Prostate gland (tissue), 2 donors: ENCODE measurements at places on chromosomes 2 and 18. TPM values are rescaled to one million over a fixed set of nuclear protein-coding genes. Genes with fewer than 3 reads are reported as not detected.

MYO3B gene
- total RNA-seq, result 0.74 TPM

CRYBA2 gene
- total RNA-seq, result not detected

ACTG2 gene
- total RNA-seq, result 1,176 TPM

KRTCAP3 gene
- 147 TPM for total RNA-seq

B3GNT7 gene
- 7.4 TPM for total RNA-seq

AMER3 gene
- 0.18 TPM for total RNA-seq

SLC16A14 gene
- total RNA-seq, result 14.7 TPM

ABCB11 gene
- total RNA-seq, result 1.2 TPM

LOXHD1 gene
- total RNA-seq, result 1.4 TPM

ZDBF2 gene
- total RNA-seq, result 10.5 TPM

C2orf92 gene
- total RNA-seq, result 7.0 TPM

- no peak for DNase-seq
Measured at GRCh38 chr2:119208791-119209203, 14.8 kb upstream of the STEAP3 start.

GRCh38 chr18:36095936-36096519 is 28.7 kb upstream of the RPRD1A start:
- no peak for DNase-seq

DNA sequence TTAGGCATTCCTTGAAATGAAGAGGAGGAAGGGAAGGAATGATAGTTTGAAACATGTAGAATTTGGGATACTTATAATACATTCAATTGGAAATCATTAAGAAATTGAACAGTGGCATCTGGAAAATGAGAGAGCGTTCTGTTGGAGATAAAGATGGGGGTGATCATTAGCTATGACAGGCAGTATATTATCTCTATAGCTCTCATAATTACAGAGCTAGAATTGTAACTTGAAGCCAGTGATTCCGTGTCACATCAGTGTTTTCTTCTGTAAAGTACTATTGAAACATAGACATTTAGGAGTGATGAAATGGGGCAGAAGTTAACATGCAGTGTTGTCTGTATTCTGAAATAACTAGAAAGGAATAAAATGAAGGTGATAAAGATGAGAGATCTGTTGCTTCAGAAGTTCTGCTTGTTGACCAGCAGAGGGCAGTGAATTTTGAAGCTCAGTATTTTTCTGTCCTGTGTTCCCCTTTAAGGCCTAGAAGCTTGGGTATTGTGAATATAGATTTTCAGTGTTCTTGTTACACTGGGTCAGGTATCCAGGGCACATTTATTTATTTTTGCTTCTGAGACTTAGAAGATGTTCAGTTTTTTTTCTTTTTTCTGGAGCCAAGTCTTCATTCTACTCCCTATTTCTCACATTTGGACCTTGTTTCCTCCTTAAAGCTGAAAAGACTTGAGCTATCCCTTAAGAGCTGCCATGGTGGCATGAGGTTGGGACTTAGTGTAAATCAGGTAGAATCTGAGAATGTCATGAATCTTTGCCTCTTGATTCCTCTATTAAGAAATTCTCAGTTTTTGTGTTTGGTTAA is 157.4 kb downstream of the TAF4B start:
- DNase-seq, result no peak

- DNase-seq, result peak; percentile 54
Measured at GRCh38 chr2:120174963-120175581, 48.1 kb downstream of the TMEM185B start.

DNA sequence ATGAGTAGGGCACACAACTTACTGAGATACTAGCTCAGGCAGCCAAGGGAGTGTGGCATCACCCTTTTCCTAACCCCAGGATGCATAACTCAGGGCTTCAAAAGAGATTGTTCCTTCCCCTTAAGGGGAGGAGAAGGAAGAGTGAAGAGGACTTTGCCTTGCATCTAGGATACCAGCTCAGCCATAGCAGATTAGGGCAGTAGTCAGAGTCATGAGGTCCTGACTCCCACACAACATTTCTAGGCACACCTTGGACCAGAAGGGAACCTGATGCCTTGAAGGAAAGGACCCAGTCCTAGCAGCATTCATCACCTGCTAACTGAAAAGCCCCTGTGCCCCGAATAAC is 1433.2 kb upstream of the TMEFF2 start:
- DNase-seq, result no peak

- DNase-seq, result no peak
Measured at GRCh38 chr18:59629894-59630293, 67.3 kb downstream of the CCBE1 start.

DNA sequence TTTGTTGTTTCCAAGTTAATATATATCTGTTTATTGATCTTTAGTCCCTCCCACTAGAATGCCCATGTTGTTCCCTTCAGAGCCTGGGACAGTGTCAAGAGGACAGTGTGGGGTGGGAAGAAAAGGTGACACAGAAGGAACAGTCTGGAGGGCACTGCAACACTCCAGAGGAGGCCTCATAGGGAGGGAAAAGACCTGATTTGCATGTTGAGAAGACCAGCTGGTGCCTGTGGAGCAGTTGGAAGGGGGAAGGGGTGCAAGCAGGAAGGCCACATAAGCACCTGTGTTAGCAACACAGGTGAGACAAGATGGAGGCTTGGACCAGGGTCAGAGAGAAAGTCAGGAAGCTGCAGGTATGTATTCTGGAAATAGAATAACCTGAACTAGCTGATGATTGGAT is 48.1 kb upstream of the FHOD3 start:
- DNase-seq, result no peak

GRCh38 chr18:45761512-45762114 is 37.6 kb downstream of the SLC14A1 start:
- DNase-seq, result no peak

- no peak for DNase-seq
Measured at GRCh38 chr2:55772109-55772980, 78.7 kb upstream of the PNPT1 start.

DNA sequence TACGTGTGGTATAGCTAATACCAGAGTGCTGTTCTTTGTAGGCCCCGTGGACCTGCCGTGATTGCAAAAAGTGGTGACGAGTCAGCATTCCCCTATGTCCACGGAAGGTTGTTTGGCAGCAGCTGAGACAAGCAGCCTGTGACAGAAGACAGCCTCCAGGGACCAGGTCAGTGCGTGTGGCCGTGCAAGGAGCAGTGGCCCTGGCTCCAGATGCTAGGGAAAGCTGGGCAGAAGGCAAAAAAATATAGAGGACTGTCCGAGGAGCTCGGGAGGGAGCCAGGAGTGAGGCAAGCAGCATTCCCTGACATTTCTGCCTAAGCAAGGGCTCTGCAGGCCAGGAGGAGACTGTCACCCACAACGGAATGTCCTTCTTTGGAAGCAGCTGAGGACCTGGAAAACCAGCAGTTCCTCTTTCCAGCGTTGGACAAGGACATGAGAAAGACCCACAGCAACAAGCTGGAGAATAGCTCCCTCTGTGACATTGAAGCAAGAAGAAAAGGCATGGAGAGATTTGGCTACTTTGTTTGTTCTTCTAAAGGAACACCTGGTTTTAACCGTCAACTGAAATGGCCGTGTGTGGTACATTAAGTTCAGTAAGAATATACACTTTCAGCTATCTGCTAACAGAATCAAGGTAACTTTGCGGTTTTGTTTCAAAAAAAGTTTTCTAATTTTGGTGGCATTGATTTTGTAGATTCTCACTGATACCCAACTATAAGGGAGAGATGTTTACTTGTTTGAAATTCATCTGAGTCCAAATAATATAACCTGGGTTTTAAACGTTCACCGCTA is 58.3 kb downstream of the NPAS2 start:
- DNase-seq, result peak; percentile 13

DNA sequence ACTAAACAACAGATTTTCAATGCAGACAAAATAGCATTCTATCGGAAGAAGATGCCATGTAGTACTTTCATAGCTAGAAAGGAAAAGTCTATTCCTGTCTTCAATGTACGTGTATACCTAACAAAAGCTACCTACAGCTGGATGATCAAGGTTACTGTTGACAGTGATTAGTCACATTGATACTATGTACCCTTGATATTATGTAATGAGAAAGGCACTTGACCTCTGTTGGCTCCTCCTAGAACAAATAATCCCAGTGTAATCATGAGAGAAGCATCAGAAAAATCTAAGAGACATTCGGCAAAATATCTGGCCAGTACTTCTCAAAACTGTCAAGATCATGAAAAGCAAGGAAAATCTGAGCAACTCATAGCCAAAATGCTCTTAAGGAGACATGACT is 44.4 kb upstream of the LRRTM4 start:
- no peak for DNase-seq
